Right atrium auricular region (tissue), 2 donors: ENCODE measurements at places on chromosomes 4 and X.

GRCh38 chrX:70281951-70282350 is at the start of gene RAB41:
Gene RAB41, plus strand, starts transcription at chrX:70282172. Its CDS starts 46 bp downstream, at chrX:70282218.
- H3K4me3 ChIP-seq = no peak within 1 kb of the TSS
- no peak within 1 kb of the TSS for H3K27ac ChIP-seq
- no peak for DNase-seq
- no peaks in the 10 kb centered on the region for H3K4me1 ChIP-seq

DNA sequence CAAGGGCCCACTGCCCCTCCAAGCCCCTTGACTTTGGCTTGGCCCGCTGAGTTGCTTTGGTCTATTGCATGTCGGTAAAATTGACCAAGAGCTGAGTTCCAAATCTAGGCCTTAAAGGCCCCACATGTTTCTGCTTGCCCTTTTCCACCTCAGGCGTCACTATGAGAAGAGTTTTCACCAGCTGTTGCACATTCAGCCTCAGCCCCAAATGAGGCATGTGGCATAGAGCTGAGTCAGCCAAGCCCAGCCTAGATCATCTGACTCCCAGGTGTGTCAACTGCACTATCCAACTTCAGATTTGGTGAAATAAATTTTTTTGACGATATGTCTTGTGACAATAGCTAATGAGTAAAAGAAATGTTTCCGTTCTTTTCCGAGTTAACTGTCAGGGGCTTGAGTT is 424.5 kb upstream of the FAM47C start:
- H3K4me3 ChIP-seq = no peak overlapping the region
- H3K36me3 ChIP-seq = no peaks in the 10 kb centered on the region
- no peaks in the 10 kb centered on the region for H3K27me3 ChIP-seq

GRCh38 chr4:109296527-109296926 is 5.9 kb downstream of the COL25A1 start:
- H3K36me3 ChIP-seq = no peaks in the 10 kb centered on the region
- DNase-seq = no peak
- no peak overlapping the region for H3K4me3 ChIP-seq
- H3K27ac ChIP-seq = no peak overlapping the region
- H3K4me1 ChIP-seq = peaks cover under 1% of the 10 kb centered on the region

DNA sequence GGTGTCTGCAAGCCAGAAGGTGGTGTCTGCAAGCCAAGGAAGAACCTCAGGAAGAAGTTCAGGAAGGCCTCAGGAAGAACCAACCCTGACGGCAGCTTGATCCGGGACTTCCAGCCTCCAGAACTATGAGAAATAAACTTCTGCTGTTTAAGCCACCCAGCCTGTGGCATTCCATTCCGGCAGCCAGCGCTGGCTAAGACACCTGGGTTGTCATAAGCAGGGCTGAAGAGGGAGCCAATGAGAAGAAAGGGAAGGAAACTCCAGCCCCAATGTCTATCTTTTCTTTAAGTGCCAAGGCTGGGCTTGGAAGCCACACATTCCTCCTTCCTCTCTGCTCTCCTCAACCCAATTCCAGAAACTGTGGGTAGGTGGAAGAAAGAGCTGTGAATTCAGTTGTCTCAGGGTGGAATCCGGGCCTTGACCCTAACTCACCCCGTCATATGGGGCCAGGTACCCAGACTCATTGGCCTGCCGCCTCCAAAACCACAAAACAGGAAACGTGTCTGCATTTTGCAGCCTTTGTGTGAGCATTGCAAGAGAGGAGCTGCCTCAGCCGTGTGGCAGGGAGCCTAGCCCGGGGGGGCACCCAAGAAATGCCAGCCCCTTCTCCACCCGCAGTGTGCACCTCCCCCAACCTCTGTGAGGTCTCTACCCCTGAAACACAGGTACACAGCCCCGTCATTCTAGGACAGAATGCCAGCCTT is 26.8 kb downstream of the CRMP1 start:
- H3K4me1 ChIP-seq = no peaks in the 10 kb centered on the region
- H3K27me3 ChIP-seq = no peaks in the 10 kb centered on the region
- no peak for DNase-seq

GRCh38 chrX:38985375-38985774 is 184.1 kb downstream of the MID1IP1 start:
- no peaks in the 10 kb centered on the region for H3K27me3 ChIP-seq
- H3K4me1 ChIP-seq = no peaks in the 10 kb centered on the region
- H3K4me3 ChIP-seq = no peak overlapping the region
- no peak overlapping the region for H3K27ac ChIP-seq
- DNase-seq = no peak

- no peak overlapping the region for H3K4me3 ChIP-seq
- no peaks in the 10 kb centered on the region for H3K27me3 ChIP-seq
- no peak for DNase-seq
- H3K36me3 ChIP-seq = no peaks in the 10 kb centered on the region
- no peaks in the 10 kb centered on the region for H3K4me1 ChIP-seq
Observed at GRCh38 chr4:161991811-161992210, 172.0 kb downstream of the FSTL5 start.

DNA sequence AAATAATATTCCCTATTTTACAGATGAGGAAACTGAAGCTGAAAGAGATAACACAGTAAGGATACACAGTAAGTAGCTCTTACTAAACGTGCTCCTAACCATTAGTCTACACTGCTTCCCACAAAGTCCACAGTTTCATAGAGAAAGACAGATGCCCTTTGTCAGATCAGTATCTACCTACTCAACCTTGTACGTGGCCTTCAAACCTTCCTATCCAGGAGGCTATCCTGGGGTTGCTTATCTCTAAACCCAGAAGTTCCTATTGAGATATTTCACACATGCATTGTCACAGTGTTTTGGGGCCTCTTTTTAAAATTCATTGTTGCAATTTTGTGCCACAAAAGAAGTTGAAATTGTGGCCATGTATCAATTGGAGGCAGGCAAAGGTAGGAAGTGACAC is 208.0 kb downstream of the ENOX2 start:
- H3K4me3 ChIP-seq = no peak overlapping the region
- no peaks in the 10 kb centered on the region for H3K4me1 ChIP-seq
- no peak for DNase-seq

DNA sequence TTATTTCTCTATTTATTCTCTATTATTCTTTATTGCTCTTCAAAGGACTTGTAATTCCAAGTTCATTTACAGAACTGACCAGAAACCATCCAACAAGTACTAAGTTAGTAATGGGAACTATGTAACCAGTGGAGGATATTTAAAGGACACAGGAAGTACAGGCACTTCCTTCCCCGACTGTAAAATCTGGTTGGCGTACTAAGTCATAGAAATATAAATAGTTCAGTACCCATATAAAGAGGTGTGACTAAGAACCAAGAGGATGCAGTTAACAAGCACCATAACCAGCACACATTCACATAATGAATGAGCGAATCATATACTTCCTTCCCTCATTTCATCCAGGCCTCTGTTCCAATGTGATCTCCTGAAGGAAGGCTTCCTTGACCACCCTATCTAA is 3.6 kb upstream of the EIF4E start:
- H3K36me3 ChIP-seq = no peaks in the 10 kb centered on the region
- no peaks in the 10 kb centered on the region for H3K27me3 ChIP-seq
- no peak for DNase-seq
- H3K27ac ChIP-seq = no peak overlapping the region
- no peaks in the 10 kb centered on the region for H3K4me1 ChIP-seq

- DNase-seq = no peak
- H3K27ac ChIP-seq = no peak overlapping the region
- no peak overlapping the region for H3K4me3 ChIP-seq
- no peaks in the 10 kb centered on the region for H3K4me1 ChIP-seq
- no peaks in the 10 kb centered on the region for H3K27me3 ChIP-seq
- no peaks in the 10 kb centered on the region for H3K36me3 ChIP-seq
Observed at GRCh38 chr4:139256349-139256748, 23.7 kb downstream of the MGARP start.

DNA sequence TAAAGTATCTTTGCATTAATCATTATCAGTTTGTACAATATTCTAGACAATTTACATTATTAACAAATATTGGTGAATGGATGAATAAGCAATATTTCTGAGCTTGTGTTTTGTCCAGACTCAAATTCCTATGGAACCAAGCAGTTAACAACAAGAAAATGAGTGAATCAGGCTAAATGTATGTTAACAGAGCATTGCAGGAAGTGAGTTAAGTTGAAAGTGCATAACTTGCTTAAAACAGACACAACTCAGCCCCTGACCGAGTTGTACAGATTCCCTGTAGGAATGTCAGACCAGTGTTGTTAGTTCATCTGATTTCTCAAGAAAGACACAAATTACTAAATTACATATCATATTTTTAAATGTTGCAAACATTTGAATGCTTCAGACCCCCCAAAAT is 23.7 kb upstream of the CSN1S1 start:
- no peak for DNase-seq
- H3K27ac ChIP-seq = no peak overlapping the region
- H3K27me3 ChIP-seq = no peaks in the 10 kb centered on the region

DNA sequence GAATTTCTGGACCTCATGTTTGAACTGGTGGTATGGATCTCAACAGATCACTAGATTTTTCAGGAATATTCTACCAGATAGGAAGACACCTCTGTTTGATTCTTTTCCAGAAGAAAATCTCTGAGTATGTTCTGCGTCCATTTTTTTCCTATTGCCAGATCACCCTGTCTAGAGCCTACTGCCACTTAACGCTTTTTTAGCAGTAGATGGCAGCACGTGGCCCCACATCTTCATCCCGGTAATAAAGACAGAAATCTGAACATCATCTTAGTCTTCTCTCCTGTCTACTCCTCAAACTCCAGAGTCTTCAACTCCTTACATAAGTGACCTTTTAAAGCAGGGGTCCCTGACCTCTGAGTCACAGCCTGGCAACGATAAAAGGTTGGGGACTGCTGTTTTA is 184.7 kb downstream of the TMA16 start:
- no peak overlapping the region for H3K27ac ChIP-seq
- no peaks in the 10 kb centered on the region for H3K27me3 ChIP-seq
- no peaks in the 10 kb centered on the region for H3K36me3 ChIP-seq
- no peaks in the 10 kb centered on the region for H3K4me1 ChIP-seq
- H3K4me3 ChIP-seq = no peak overlapping the region
